ENCODE measurements at places on chromosomes 13 and 19.

GRCh38 chr19:52789440-52789839 is 2.8 kb upstream of the ZNF600 start:
- no peak for DNase-seq

DNA sequence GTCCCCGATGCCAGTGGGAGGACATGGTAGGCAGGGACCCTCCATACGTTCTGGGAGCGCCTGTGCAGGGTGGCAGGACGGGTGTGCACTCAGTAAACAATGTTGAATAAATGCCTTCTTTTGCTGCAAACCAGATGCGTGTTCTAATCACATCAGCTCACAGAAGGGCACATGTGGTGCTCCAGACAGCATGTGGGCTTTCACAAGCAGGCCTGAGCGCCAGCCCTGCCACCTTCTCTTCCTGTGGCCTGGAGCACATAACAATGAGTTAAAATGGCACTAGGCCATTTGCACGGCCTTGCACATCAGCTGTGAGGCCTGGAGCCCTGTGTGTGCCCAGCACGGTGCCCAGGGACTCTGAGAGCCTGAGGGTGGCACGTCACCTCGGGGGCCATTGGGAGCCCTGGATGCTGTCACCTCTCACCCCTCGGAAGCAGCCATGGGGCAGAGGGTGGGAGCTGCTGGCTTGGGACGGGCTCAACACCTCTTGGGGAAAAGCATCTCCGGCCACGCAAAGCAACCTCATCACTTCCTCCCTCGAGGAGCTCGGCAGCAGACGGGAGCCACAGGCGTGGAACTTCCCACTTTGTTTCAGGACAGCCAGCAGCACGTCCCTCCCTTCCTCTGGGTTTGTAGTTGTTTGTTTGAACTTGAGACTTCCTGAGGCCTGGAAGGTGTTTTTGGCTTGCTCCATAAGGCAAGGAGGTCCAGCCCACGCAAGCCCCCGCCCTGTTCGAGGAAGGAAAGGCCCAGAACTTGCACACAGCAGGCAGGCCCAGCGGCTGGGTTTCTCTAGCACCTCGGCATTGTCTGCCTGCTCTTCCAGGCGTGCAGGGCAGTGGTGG is 9.8 kb downstream of the MCF2L start:
- no peak for DNase-seq

DNA sequence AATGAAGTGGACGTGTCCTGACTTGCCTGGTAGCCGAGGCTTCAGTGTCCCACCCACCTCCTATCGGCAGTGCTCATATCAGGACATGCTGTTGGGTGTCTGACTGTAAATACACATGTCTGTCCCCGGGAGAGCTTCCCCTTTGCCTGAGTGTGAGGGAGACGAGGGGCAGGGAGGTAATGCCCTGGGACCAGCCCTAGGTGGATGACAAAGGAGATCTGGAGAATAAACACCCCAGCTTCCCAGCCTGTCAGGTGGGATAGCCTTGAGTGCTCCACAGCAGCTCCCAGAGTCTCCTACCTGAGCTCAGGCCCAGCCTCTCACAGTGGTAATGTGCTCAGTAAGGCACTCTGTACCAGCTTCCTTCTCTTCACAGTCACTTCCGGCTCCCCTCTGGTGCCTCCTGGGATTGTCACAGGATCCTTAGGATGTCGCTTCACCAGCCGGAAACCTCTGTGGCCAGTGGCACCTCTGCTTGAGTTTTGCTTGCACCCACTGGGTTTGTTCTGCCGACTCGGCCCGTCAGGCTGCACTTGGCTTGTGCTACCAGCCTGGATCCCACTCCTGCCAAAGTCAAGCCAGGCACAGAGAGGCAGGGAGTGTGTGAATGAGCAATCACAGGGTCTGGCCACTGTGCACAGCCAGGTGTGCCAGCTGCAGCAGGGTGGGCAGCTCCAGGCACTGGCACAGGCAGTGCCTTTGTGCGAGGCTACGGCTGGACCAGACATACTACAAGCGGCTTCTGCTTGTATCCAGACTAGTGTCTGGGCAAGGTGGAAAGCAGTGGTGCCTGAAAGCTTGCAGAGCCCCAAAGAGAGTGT is 54.4 kb upstream of the RGCC start:
- DNase-seq: no peak

DNA sequence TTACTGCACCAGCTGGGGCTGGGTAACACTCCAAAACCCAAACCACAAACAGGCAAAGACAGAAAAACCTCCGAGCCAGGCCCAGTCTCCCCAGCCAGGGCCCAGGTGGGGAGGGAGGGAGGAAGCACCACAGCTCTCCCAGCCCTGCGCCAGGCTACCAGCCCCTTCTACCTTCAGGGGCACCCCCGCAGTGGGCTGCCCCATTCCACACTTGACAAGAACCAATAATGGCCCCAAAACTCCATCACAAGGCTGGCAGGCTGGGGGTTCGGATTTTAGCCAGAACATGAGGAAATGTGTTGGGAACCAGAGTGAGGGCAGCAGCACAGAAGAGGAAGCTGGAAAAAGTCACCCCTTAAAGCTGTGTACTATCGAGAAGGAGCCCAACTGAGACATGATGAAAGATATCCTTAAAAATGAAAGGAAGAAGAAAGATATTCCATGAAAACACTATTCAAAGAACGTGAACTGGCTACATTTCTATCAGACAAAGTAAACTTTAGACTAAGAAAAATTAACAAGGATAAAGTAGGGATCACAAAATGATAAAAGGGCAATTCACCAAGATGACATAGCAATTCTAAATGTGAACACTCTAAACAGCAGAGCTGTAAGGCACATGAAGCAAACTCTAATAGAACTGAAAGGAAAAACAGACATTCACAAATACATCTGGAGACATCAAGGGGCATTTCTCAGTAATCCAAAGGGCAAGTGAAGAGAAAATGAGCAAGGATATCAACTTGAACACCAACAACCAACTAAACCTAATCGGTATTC is 12.9 kb downstream of the TUBGCP3 start:
- no peak for DNase-seq

- no peak for DNase-seq
These were observed 70.1 kb downstream of the TDRD3 start for GRCh38 chr13:60467098-60467497.

- no peak for DNase-seq
These were observed 577.9 kb downstream of the IRS2 start for GRCh38 chr13:109208522-109208921.

- no peak for DNase-seq
These were observed 52.7 kb downstream of the SIPA1L3 start for GRCh38 chr19:37959665-37960114.

GRCh38 chr19:45159210-45159970 is 1.4 kb downstream of the NKPD1 start:
- DNase-seq: no peak

DNA sequence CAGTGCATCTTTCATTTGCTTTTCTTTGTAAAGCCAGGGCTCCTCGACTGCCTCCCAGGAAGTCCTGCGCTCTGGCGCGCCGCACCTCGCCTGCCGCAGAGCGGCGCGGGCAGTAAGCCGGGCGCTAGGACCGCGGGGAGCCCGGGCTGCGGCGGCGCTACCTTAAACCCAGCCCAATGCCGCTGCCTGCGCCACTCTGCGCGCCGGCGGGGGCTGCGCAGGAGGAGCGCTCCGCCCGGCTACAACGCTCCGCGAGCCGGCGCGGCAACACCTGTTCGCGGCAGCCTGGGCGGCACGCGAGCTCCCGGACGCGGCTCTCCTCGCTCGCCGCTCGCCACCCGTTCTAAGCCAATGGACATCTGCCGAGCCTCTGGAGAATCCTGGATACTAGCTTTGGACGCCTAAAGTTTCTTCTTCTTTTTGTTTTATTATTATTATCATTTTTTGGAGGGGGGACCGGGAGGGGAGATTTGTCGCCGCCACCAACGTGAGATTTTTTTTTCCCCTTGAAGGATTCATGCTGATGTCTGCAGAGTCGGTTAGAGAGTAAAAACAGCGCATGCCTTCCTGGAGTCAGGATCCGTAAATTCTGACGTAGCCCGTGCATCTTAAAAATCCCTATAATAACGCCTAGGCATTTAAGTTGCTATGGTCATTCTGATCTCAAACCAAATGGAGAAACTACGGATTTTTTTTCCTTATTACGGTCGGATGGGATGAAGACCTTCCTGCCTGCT is at the start of gene FGF9:
TSS of gene FGF9 (plus strand) at position 191 of the 737 bp plus-strand sequence. CDS start 840 bp downstream, outside the sequence.
- DNase-seq: peak; percentile 68

- DNase-seq: no peak
These were observed 127.8 kb upstream of the SPATA13 start for GRCh38 chr13:24032674-24033073.

DNA sequence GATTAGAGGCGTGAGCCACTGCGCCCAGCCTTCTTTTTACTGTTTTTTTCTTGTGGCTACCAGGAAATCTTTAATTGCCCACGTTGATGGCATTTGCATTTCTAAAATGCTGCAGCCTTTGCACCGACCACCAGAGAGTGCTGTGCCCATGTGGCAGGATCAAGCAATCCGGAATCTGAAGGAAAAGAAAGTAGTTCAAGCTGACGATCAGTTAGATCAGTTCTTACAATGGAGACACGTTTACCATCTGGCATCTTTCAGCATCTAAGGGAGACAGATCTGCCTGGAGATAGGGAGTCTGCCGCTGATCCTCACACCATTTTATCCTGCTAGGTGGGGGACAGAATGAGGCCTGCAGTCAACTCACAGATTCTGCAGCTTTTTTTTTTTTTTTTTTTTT is 19.9 kb downstream of the TINCR start:
- DNase-seq: no peak

DNA sequence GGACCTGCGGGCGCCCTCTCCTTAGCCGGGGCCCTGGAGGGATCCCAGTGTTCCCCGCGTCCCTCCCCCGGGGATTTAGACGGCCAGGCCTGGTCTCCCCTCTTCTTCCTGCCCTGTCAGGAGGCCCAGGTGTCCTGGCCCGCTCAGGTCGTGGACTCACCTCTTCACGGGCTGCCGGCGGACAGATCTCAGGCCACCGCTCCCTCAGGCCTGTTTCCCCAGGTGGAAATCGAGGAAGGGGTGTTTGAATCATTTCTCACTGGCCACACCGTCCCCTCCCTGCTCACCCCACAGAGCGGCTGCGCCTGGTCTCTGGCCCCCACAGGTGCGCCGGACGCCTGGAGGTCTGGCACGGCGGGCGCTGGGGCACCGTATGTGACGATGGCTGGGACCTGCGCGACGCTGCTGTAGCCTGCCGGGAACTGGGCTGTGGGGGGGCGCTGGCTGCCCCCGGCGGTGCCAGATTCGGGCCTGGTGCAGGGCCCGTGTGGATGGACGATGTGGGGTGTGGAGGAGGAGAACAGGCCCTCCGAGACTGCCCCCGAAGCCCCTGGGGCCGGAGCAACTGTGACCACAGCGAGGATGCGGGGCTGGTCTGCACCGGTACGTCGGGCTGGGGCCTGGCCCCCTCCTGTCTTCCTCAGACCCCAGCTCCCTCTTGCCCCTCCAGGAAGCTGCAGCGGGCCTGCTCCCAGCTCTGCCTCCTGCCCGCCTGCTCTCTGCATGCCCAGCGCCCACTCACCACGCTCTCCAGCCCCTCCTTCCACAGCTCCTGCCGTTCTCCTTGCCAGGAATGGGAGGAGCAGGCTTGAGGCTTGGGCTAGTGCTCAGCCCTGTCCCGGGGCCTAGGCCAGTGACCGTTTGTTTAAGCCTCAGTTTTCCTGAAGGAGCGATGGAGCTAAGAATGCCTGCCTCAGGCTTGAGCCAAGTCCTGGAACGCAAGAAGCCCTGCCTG is 2.5 kb downstream of the SSC5D start:
- peak; percentile 57 for DNase-seq

DNA sequence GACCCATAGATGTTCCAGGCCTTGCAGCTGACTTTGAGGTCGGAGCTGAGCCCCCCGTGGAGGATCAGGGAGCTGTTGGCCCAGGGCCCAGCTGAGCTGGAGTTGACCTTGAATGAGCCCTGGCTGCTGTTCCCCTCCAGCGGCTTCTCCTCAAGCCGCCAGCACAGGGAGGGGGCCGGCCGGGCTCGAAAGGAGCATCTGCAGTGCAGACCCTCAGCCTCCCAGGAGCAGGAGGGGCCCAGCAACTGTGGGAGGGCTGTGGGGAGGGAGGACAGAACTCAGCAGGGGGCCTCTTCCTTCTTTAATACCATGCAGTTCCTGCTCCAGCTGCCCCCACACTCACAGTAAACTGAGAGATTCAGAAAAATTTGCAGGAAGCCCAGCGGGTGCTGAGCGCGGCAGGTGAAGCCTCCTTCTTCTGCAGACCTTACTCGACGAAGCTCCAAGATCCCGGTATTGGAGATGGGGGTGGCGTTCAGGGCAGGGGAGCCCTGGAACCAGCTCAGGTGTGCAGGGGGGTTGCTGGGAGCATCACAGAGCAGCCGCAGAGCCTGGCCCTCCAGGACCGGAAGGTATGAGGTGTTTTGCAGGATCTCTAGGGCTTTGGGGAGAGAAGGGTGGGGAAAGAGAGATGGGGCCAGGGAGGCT is 2.6 kb downstream of the SIGLEC5 start:
- no peak for DNase-seq

DNA sequence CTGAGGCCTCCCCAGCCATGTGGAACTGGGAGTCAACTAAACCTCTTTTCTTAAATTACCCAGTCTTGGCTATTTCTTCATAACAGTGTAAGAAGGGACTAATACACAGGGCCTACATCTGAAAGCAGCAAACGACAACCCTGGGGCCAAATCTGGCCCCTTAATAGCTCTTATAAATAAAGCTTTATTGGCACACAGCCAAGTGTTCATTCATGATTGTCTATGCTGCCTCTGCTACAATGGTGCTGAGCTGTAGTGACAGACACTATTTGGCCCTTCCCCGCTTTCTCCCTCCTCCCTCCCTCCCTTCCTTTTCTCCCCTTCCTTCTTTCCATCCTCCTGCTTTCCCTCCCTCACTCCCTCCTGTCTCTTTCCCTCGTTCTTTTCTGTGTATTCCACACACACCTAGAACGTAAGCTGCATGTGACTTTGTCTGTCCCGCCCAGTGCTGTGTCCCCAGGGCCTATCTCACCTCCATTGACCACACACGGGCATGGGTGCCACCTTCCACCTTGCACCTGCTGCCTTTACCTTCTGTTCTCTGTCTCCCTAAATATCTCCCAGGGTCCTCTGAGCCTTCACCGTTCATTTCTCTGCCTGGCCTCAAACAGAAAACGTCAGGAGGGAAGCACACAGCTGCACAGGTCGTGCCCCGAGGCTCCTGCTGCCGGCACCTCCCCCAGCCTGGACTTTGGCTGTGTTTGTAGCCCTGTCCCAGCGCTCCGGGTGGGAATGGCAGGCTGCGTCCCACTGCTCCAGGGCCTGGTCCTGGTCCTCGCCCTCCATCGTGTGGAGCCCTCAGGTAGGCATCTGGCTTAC is at the start of gene PROZ:
TSS of gene PROZ (plus strand) at position 720 of the 819 bp plus-strand sequence. CDS start at position 733, 13 bp downstream.
- DNase-seq: no peak

DNA sequence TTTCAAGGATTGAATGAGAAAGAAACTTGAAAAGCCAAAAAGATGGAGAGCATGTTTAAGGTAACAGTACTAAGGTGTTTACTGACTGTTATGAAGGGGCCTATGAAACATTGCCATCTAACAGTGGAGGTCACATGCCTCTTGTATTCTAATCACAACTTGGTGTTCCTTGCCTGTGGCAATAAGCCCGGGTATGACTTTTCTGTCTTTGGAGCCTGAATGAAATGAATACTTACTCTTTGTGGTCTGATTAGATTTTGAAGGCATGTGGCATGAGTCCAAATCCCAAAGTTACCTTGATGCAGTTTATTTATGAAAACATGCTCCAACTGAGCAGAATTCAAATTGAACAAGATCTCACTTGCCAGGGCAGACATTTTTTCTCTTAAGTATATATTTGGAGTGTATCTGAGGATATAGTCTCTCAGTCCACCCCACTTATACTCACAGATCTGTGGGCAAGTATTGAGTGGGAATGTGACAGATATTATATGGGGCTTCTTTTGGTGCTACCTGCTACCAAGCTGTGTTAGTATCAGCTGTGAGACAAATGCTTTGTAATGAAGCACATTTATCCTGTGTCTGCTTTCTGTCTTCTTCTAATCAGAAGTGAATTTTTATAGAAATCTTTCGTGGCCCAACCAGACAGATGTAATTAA is 67.5 kb downstream of the B3GLCT start:
- no peak for DNase-seq
